ENCODE measurements at places on chromosomes 3 and 15. TPM values are rescaled to one million over a fixed set of nuclear protein-coding genes. Genes with fewer than 3 reads are reported as not detected.

- H3K27me3 ChIP-seq, result no peaks in the 10 kb centered on the region
- DNase-seq, result no peak
- no peaks in the 10 kb centered on the region for H3K36me3 ChIP-seq
- H3K27ac ChIP-seq, result no peak overlapping the region
- H3K4me1 ChIP-seq, result no peaks in the 10 kb centered on the region
These were observed 35.9 kb downstream of the NR1I2 start for GRCh38 chr3:119817583-119818363.

The SPINT1 gene
- total RNA-seq, result 295 TPM

- peaks cover 6% of the 10 kb centered on the region for H3K27me3 ChIP-seq
- H3K27ac ChIP-seq, result no peak within 1 kb of the TSS
- no peaks in the 10 kb centered on the region for H3K4me1 ChIP-seq
- no peaks in the 10 kb centered on the region for H3K36me3 ChIP-seq
These were observed at the start of gene PROK2 for GRCh38 chr3:71784914-71785531. PROK2 (minus strand) TSS chr3:71785148; CDS start chr3:71785052, 96 bp downstream.

The TRIM69 gene
- 7.6 TPM for total RNA-seq

DNA sequence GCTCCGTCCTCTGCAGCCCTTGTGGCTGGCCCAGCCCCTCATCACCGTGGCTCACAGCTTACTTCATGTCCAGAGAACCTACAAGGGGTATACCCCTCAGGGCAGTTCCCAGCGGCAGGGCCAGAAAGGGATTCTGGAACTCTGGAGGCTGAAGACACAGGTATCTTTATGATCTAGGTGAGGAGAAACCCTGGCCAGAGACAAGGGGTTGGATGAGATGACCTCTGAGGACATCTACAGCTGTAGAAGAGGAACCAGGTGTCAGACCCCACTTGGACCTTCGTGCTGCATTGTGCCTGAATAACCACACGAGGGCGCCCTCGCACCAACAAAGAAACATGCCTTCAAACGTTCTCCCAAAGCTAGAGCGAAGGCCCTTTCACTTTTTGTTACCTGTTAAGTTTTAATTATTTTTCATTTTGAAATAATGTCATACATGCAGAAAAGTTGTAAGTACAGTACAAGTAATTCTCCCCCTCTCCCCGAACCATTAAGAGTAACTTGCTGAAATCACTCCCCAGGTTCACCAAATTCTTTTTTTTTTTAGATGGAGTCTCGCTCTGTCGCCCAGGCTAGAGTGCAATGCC is 118.7 kb upstream of the SMAD3 start:
- no peaks in the 10 kb centered on the region for H3K36me3 ChIP-seq
- DNase-seq, result peak; percentile 60
- no peak overlapping the region for H3K4me3 ChIP-seq
- H3K27ac ChIP-seq, result no peak overlapping the region

- H3K4me1 ChIP-seq, result no peaks in the 10 kb centered on the region
- H3K27ac ChIP-seq, result no peak overlapping the region
These were observed 3.2 kb upstream of the SIAH2 start for GRCh38 chr3:150765949-150766720.

The TMEM115 gene
- 76.7 TPM for total RNA-seq

DNA sequence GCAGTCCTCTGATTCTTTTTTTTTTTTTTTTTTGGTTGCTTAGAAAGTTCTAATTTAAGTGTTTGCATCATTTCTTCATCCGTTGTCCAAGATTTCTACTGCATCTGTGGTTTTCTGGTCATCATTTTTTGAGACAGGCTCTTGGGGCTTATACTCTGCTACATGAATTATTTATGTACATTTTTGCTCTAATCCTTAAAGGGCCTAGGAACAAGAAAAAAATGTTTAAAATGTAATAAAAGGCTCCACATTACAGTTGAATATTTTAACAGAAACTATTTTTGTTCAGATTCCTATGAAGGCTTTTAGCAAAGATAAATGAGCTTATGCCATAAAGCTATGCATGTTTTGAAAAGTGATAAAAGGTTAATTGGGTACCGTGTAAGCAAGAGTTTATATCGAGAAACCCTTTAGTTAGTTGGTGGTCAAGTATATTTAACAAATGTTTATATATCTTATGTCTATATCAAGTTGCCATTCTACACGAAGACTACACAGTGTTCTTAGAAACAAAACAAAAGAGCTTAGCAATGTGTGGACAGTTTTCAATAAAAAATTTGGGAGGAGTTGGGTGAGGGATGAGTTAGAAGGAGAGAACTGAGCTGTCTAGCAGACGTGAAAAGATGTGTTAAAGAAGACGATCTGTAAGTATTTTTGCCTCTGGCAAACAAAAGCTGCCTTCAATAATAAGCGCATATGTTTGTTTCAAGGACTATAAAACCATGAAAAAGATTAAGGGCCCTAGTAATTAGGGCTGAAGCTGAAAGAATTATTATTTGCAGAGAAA is 563.6 kb upstream of the NAALADL2 start:
- no peaks in the 10 kb centered on the region for H3K36me3 ChIP-seq
- no peak for DNase-seq
- peaks cover 2% of the 10 kb centered on the region for H3K4me1 ChIP-seq
- no peak overlapping the region for H3K27ac ChIP-seq
- no peak overlapping the region for H3K4me3 ChIP-seq

- no peak for DNase-seq
- H3K36me3 ChIP-seq, result no peaks in the 10 kb centered on the region
- H3K4me3 ChIP-seq, result no peak overlapping the region
- no peak overlapping the region for H3K27ac ChIP-seq
- H3K4me1 ChIP-seq, result no peaks in the 10 kb centered on the region
These were observed 43.9 kb downstream of the SRGAP3 start for GRCh38 chr3:9205345-9206143.

DNA sequence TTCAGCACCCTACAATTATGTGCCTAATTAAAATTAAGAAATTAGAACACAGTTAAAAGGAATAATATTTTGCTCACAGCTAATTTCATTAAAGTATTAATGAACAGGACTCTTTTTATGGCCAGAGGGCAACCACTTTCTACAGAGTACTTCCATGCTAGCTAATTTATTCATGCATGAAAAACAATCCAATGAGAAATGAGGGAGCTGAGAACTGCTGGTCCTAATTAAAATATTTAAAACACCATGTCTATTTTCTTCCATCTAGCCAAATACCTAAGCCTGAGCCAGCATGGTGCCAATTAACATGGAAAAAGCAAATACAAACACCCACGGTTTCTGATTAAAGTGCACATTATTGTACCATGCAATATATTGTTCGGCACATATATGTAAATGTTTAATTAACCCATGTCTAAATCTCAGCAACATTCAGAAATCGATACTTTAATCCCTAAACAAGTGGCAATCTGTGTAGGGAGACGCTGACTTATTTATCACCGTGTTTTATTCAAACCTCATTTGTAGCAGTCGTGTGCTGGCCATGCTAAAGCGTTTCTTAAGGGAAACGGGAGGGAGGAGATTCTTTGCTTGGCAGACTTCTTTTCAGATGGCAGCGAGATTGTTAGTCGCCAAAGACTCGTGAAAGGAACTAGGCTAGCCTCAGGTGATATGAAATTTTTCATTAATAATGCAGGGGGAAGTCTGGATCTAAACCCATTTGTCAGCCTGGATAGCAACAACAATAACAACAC is 193.5 kb downstream of the ANXA2 start:
- H3K27me3 ChIP-seq, result no peaks in the 10 kb centered on the region
- no peak overlapping the region for H3K4me3 ChIP-seq

The QARS1 gene
- total RNA-seq, result 315 TPM

GRCh38 chr3:3618623-3619022 is 180.6 kb upstream of the LRRN1 start:
- no peaks in the 10 kb centered on the region for H3K4me1 ChIP-seq
- DNase-seq, result no peak
- no peak overlapping the region for H3K4me3 ChIP-seq
- no peak overlapping the region for H3K27ac ChIP-seq
- H3K36me3 ChIP-seq, result no peaks in the 10 kb centered on the region
- H3K27me3 ChIP-seq, result no peaks in the 10 kb centered on the region

DNA sequence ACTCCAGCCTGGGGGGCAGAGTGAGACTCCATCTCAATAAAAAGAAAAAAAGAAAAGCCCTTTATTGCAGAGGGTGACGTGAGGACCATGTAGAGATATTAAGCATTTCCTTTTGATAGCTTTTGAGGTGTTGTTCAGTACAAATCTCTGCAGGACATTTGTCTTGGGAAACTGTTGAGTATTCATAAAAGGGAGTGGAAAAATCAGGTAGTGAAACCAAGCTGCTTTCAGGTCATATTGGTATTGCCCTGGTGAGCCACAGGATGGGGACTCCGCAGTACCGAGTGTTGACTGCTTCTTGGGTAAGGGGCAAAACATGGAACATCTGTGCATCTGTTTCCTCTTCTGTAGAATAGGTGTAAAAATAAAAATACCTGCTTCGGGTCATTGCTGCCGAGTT is 9.9 kb downstream of the ITPR1 start:
- H3K27me3 ChIP-seq, result no peaks in the 10 kb centered on the region
- no peak overlapping the region for H3K4me3 ChIP-seq
- DNase-seq, result no peak
- H3K36me3 ChIP-seq, result no peaks in the 10 kb centered on the region
- no peak overlapping the region for H3K27ac ChIP-seq

The GASK1A gene
- total RNA-seq, result 17.5 TPM

The RAB6B gene
- total RNA-seq, result 7.1 TPM

The ZNF106 gene
- total RNA-seq, result 49.5 TPM

DNA sequence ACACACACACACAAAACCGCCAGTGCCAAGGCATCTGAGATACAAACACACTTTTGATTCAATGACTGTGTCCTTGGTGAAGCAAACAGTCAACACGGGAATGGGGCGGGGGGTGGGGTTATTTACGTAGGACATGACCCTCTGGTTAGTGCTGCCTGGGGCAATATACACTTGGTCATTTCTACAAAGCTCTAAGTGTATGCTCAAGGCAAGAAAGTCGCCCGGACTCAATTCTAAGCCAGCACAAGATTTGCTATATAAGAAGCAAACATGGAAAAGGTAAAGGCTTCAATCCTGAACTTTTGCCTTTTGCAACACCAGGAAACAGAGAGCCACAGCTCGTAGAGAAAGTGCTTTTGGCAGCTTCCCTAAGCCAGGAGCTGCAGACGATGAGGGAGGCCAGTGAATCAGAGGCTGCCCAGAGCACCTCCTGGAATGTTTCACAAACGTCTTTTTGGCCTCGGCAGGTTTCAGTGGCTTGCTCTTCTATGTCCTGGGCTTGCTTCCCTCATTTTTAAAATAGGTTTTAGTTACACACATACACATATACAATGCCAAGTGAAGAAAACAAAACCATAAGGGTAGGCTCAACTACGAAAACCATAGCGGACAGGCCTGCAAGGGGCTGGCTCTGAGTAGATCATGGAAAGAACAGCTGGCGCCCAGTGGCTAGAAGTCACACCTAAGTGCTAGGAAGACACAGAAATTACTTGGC is 73.6 kb downstream of the TM4SF4 start:
- H3K4me1 ChIP-seq, result no peaks in the 10 kb centered on the region
- peak overlapping the region; percentile 33 for H3K27ac ChIP-seq
- no peak overlapping the region for H3K4me3 ChIP-seq
- DNase-seq, result peak; percentile 41
- no peaks in the 10 kb centered on the region for H3K27me3 ChIP-seq

GRCh38 chr3:182913889-182914288 is 66.4 kb downstream of the DCUN1D1 start:
- H3K27me3 ChIP-seq, result no peaks in the 10 kb centered on the region
- no peaks in the 10 kb centered on the region for H3K36me3 ChIP-seq
- no peak overlapping the region for H3K4me3 ChIP-seq

The NPAP1 gene
- 1.6 TPM for total RNA-seq

- H3K27me3 ChIP-seq, result no peaks in the 10 kb centered on the region
- no peak overlapping the region for H3K27ac ChIP-seq
- H3K4me3 ChIP-seq, result no peak overlapping the region
- H3K36me3 ChIP-seq, result no peaks in the 10 kb centered on the region
- no peak for DNase-seq
These were observed 340.8 kb upstream of the DPH6 start for GRCh38 chr15:35886765-35887164.

- H3K36me3 ChIP-seq, result no peaks in the 10 kb centered on the region
- peak overlapping the region; percentile 93 for H3K27ac ChIP-seq
- peak overlapping the region; percentile 25 for H3K4me3 ChIP-seq
- no peaks in the 10 kb centered on the region for H3K27me3 ChIP-seq
- peaks cover 10% of the 10 kb centered on the region for H3K4me1 ChIP-seq
These were observed 80.6 kb upstream of the CHD2 start for GRCh38 chr15:92819278-92820235.

The TEX55 gene
- total RNA-seq, result not detected

The ARGFX gene
- total RNA-seq, result not detected

DNA sequence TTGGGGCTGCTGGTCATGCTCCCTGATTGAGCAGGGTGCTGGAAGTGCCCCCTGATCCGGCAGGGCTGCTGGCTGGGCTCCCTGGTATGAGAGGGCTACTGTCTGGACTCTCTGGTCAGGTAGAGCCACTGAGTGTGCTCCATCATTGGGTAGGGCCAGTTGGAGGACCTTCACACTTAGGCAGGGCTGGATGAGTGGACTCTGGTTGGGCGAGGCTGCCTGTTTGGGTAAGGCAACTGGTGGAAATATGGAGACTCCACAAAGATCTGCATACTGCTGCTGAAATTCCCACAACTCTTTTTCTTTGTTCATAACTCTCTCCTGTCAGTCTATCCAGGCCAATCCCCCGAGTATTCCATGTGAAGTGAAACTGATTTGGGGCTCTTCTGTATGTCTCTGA is 80.8 kb downstream of the CD200 start:
- DNase-seq, result no peak
- no peaks in the 10 kb centered on the region for H3K36me3 ChIP-seq
- no peak overlapping the region for H3K27ac ChIP-seq
- H3K27me3 ChIP-seq, result no peaks in the 10 kb centered on the region
- H3K4me3 ChIP-seq, result no peak overlapping the region

GRCh38 chr3:44529927-44530326 is 25.1 kb upstream of the ZKSCAN7 start:
- no peaks in the 10 kb centered on the region for H3K36me3 ChIP-seq
- H3K4me3 ChIP-seq, result no peak overlapping the region
- H3K4me1 ChIP-seq, result no peaks in the 10 kb centered on the region
- H3K27ac ChIP-seq, result no peak overlapping the region
- H3K27me3 ChIP-seq, result no peaks in the 10 kb centered on the region

The PSTPIP1 gene
- total RNA-seq, result 2.1 TPM

The TMEM207 gene
- not detected for total RNA-seq

DNA sequence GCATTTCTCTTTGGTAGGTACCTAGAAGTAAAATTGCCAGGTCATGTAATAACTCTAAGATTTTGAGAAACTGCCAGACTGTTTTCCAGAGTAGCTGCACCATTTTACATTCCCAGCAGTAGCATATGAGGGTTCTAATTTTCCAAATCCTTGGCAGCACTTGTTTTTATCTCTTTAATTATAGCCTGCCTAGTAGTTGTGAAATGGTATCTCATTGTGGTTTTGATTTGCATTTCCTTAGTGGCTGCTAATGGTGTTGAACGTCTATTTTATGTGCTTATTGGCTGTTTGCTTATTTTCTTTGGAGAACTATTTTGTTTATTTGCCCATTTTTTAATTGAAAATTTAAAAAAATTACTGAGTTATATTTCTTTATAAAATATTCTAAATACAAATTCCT is 117.9 kb downstream of the TCF12 start:
- DNase-seq, result no peak
- H3K4me1 ChIP-seq, result no peaks in the 10 kb centered on the region
- no peak overlapping the region for H3K4me3 ChIP-seq
- no peaks in the 10 kb centered on the region for H3K27me3 ChIP-seq
- no peaks in the 10 kb centered on the region for H3K36me3 ChIP-seq
